AG10803 (cell line): ENCODE measurements at places on chromosomes 16 and 17.
A peak's percentile ranks its signal among the peaks of the same experiment; 100 is the strongest.

DNA sequence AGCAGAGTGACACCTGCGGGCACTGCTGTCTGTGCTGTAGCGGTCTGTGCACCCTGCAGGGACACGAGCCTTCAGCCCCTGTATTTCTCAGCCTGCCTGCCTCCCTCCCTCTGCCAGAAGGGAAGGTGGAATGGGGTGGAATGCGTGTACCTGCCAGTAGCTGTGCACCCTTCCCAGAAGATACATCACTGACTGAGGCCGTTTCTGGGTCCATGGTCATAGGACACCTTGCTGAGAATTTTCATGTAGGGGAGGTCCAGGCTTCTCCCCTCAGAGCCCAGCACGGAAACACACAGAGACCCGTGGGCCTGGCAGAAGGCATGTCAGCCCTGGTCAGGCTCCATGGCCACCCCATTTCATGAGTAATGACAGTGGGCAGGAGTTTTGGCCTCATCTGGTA is 16.5 kb downstream of the DBNDD1 start:
- no peak for DNase-seq

DNA sequence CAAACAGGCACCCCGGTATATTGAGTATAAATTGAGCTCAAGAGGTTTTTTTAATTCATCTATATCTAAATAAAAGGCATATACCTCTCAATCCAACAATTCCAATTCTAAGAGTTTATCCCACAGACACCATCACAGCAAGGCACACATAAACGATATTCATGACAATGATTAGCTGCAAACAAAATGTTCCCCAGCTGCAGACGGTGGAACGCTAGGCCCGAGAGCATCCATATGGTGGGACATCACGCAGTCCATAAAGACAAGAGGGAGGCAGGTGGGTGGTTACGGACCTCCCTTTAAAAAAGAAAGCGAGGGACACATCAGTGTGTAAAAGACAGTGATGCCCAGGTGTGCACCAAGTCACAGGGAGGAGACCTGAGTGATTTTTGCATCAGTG is 28.1 kb downstream of the MEAK7 start:
- DNase-seq, result no peak

DNA sequence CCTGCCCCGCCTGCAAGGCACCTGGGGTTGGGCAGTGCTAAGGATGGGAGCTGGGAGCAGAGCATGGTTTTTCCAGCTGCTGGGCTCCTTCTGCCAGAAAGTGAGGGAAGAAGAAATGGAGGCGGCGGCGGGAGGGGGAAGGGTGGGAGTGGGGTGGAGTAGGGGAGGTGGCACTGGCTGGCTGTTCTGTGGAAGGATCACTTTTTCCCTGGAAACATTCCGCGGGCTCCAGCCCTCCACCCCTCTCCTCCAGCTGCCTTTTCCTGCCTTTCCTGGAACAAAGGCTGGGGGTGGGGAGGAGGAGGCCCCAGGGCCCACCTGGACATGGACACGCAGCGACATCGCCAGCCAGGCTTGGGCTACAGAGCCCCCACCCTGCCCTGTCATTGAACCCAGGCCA is 41.1 kb downstream of the CFAP20 start:
- DNase-seq, result no peak

DNA sequence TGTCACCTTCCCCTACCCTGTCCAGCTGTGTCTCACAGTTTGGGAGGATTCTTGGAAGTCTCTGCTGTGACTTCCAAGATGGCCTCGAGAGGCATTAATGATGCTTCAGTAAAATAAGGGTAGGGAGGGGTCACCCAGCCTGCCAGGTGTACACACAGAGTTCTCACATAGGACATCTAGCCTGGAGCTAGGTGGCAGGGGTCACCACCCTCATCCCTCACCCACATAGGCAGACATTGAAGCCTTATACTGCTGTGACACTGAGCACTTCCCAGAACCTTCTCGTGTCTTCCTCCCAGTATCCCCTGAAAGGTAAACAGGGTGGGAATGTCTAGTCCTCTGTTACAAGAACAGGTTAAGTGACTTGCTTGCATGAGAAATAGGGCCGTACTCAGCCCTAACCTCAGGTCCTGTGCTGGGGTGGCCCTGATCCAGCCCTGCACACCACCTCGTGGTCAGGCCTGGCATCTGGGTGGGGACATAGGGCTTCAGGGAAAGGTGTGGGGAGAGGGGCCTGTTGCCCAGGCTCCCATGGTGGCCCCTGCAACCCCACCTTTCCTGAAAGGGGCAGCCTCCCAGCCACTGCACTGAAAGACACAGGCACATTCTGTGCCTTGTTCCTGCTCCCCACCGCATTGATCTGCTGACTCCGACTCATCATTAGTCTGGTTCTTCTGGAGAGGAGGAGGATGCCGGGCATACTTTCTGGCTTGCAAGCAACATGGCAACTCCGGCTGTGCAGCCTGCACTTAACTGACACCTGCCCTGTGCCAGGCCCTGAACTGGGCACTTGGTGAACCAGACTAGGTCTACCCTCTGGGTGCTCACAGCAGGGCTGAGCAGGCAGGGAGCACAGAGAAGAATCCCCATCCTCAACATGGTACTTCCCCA is 3.6 kb upstream of the MMP15 start:
- DNase-seq, result peak; percentile 70

DNA sequence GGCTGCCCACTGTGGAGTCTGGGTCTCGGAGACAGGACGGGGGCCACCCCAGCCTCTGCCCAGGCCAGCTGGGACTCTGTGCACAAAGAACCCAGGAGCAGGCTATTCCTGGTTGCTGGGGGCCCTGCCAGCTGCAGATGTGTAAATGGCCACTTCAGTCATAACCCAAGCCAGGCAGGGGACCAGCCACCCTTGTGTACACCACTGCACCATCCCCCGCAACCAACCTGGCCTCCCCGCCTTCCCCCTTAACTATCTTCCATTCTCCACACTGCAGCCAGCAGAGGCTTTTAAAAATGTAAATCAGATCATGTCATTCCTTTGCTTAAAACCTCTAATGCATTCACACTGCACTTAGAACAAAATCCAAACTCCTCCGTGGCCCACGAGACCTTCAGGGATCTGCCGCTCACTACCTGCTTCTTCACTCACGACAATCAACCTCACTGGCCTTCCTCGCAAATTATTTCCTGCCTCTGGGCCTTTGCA is 28.3 kb downstream of the RTN4RL1 start:
- no peak for DNase-seq

- DNase-seq, result peak; percentile 72
Measured at GRCh38 chr17:29617481-29618271, 5.0 kb downstream of the CORO6 start.

- DNase-seq, result peak; percentile 76
Measured at GRCh38 chr17:38428112-38428642, at the start of gene ARHGAP23. Gene ARHGAP23, plus strand, starts transcription at chr17:38428464. Its CDS starts 22 bp downstream, at chr17:38428486.

- DNase-seq, result no peak
Measured at GRCh38 chr17:32342603-32343325, 791 bp upstream of the C17orf75 start.

- DNase-seq, result no peak
Measured at GRCh38 chr16:49827805-49828438, 28.0 kb downstream of the ZNF423 start.

DNA sequence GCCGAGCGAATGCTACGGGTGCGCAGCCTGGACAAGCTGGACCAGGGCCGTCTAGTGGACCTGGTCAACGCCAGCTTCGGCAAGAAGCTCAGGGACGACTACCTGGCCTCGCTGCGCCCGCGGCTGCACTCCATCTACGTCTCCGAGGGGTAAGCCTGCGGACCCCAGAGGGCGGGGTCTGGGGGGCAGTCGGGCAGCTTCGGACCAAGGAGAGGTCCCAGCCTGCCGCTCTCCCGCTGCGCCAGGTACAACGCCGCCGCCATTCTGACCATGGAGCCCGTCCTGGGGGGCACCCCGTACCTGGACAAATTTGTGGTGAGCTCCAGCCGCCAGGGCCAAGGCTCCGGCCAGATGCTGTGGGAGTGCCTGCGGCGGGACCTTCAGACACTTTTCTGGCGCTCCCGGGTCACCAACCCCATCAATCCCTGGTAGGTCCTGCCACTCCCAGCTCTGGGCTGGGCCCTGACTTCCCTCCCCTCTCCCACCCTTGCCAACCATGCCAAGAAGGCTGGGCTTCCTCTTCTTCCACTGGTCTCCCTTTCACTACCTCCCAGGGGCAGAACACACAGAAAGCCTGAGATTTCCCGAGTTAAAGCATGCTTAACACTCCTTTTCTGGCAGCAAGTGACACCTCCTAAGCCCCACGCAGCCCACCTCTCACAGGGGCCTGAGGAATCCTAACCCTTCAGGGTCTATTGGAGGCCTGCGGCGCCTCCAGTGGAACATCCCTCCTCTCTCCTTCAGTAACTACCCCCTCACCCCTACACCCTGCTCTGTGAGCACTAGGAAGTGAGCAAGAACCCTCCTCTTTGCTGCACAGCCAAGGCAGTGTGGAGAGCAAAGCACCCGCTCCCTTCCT is 3.2 kb downstream of the NAGS start:
- DNase-seq, result no peak

DNA sequence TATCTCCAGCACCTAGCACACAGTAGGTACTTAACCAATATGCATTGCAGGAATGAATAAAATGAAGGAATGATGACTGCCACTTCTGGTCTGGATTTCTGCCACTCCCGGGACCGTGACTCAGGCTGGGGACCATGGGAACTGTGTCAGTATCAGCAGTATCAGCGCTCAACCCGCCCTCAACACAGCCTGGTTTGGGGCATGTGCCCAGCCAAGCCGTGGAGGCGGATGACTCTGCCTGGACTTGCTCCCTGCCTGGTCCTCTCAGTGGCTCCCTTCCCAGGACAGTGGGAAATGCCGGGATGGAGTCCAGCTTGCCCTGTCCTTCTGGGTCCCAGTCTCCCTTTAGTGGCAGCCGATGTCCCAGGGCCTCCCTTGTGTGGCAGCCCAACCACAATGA is 55.1 kb downstream of the SRCIN1 start:
- peak; percentile 55 for DNase-seq

- DNase-seq, result no peak
Measured at GRCh38 chr16:2213817-2214718, 572 bp downstream of the PGP start.

- DNase-seq, result no peak
Measured at GRCh38 chr17:76969598-76970172, 101.5 kb downstream of the MGAT5B start.

- no peak for DNase-seq
Measured at GRCh38 chr16:78175287-78175686, 75.8 kb downstream of the WWOX start.

DNA sequence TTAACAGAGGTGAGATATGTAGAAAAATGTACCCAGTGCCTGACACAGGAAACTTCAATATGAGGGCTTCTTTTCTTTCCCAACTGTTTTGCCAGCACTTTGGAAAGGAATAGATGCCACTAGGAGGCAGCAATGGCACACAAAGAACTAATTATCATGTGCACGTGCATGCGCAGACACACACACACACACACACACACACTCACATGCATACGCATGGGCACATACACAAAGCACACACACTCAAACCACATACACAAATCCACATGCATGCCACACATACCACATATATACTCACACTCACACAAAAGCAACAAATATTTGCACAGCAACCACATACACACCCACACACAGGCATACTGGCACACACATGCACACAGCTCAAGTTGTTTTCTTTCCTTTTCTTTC is 8.8 kb upstream of the CEP112 start:
- peak; percentile 84 for DNase-seq

GRCh38 chr16:81424771-81425170 is 19.8 kb upstream of the CMIP start:
- DNase-seq, result no peak

GRCh38 chr17:69164206-69164605 is 22.5 kb upstream of the ABCA6 start:
- DNase-seq, result no peak

GRCh38 chr17:62720126-62720850 is 87.8 kb downstream of the MARCHF10 start:
- DNase-seq, result no peak

DNA sequence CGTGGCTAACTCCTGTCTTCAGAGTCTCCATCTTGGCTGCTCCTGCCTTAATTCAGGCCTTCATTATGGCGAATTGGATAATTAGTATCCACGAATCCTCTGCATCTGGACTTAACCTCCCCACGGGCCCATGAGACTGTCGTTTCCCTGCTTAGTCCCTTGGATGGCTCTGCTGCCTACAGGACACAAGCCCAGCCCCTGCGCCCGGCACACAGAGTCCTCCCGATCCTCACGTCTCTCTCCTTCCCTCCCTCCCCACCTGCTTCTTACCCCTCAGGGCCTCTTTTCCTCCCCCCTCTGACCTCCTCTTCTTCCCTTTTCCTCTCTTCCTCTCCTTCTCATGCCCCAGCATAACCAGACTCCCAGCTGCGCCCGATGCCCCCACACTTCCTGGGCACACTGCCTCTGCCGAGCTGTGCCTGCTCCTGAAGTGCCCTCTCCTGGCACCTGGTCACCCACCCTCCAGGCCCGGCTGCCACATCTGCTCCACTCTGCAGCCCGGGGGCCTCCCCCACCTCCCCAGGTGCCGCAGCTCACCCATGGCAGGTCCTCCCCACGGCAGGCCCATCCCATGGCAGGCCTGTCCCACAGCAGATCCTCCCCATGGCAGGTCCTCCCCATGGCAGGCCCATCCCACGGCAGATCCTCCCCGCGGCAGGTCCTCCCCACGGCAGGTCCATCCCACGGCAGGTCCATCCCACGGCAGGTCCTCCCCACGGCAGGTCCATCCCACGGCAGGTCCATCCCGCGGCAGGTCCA is 45.9 kb downstream of the RPH3AL start:
- DNase-seq, result no peak

GRCh38 chr17:74185571-74186185 is 17.8 kb upstream of the RPL38 start:
- DNase-seq, result no peak

DNA sequence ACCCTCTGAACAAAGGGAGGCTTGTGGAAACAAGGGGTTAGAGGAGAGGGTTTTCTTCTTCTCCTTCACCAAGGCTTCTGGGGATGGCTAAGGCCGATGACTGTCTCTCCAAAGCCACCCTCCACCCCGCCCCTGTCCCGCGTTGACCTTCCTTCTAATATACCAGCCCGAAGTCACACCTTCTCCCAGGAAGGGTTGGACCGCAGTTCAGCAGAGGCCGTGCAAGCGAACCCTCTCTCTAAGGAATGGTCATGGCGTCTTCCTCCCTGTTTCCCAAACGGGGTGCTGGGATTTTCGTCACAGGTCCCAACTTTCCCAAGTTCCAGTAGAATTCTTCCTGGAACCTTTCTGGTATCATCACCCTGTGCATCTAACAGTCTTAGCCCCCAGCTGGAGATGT is 49.4 kb downstream of the FZD2 start:
- DNase-seq, result no peak

DNA sequence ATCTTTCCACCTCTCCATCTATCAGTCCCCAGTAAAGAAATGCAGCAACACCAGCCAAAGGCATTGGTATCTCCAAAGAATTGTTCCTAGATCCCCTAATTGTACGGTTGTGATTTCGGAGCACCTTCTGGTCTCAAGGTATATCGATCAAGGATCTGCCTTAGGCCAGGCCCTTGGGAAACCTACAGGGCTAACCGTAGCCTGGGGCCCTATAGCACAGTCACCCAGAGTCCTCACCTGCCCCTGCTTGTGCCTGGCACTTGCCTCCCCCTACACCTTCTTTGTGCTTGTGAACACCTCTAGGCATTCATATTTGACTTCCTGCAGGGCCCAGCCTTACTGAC is 16.8 kb upstream of the AURKB start:
- no peak for DNase-seq

- no peak for DNase-seq
Measured at GRCh38 chr17:36980280-36980761, 31.6 kb downstream of the AATF start.

- no peak for DNase-seq
Measured at GRCh38 chr17:75478508-75478907, 22.1 kb downstream of the TMEM94 start.
